ENCODE measurements at places on chromosomes 16 and 17.

GRCh38 chr16:67169011-67169451 is 1.3 kb upstream of the NOL3 start:
- DNase-seq, result no peak

DNA sequence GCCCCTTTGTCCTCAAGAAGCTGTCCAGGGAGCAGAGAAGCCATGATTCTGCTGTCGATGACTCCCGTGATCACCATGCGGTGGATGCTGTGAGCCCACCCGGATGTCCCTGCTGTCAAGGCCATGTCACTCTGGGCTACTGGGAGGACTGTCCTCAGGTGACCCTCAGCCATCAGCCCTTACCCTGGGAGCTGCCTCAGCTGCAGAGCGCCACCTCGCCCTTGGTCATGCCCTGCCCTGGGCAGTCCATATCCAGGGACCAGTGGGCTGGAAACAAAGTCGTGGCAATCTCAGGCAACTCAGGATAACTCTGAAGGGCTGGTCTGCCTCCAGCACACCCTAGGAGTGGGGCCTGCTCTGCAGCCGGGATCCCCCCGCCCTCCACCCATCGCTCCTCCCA is 63.6 kb downstream of the CACNG5 start:
- DNase-seq, result no peak

DNA sequence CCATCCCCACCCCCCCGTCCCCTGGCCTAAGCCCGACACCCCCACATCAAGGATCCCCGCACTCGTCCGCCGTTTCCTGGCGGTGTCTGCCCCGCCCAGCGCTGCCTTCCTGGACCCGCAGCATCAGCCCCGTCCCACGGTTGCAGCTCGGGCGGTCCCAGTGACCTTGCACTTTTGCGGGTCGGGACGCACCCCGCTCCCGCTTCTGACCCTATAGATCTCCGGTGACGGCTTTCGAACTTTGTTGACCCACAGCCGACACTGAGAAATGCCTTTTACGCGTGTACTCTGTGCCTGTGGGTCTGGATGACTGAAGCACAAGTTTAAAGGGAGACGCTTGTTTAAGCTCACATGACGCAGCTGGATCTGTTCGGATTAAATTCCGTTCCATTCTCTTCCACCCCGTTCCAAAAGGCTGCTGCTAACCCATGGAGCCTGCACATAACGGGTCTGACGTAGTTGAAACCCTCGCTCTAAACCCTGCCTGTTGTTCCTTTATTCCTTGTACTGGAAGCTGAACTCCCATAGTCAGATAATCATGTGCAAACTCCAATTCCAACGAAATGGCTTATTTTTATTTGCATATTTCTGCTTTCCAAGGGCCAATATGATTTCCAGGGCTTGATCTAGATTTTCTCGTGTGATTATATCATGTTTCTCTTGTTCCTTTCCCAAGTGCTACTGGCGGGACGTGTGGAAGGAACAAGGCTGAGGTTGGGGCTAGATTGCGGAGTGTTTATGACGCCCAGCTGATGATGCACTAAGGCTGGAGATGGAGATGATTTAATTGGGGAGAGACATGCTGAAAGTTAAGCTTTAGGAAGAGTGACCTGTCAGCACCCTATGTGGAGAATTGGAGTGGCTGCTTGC is 834 bp downstream of the FLYWCH1 start:
- DNase-seq, result peak; percentile 42

GRCh38 chr16:56029026-56029425 is 153.9 kb upstream of the CES5A start:
- DNase-seq, result no peak

DNA sequence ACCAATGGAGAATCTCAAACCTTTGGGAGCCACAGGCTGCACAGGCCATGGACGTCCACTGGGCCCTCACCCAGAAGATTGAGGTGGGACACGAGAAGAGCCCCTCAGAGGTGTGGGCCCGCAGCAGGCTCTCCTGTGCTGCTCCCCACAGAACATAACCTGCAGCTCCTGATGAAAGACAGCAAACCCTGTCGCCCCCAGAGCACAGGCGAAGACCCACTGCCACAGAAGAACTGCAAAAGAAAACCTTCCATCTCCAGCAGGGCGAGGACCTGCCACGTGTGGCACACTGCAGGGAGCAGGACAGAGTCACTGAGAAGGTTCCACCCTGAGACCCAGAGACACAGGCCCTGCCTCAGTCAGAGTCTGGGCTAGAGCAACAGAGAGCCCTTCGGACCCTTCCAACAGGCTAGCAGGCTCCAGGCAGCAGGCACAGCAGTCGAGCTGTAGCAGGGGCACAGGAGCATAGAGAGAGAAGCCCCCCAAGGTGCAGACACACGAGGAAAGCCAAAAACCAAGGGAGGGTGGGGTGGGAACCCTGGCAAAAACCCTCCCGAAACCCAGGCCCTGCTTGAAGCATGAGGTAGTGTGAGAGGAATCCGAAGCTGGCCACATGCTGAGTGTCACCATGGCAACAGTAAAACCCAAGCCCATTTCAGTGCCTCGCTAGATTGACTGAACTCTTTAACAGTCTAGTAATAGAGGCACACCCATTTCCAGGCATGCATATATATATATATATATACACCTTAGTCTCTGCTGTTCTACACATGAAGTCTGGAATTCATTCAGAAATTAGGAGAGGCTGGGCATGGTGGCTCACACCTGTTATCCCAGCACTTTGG is 60.0 kb upstream of the CHMP6 start:
- no peak for DNase-seq

Data from suppressor macrophage treated with lipopolysaccharide for 4 hours (primary cell).